ENCODE measurements at places on chromosomes 5 and 9.

DNA sequence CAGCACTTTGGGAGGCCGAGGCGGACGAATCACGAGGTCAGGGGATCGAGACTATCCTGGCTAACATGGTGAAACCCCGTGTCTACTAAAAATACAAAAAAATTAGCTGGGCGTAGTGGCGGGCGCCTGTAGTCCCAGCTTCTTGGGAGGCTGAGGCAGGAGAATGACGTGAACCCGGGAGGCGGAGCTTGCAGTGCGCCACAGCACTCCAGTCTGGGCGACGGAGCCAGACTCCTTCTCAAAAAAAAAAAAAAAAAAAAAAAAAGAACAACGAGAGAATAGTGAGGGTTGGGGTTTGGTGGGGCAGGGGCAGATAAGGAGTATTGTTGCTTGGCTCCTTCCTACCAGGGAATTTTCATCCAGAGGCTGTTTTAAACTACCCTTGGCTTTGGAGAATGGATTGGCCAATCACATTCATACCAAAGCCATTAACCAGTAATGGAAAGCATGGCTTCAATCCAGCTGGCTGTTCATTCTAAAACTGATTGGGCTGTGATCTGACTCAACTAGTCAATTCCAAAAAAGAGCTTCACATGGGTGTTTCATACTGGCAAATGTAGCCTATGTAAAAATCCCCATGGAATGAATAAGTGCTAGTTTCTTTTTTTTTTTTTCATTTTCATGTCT is 64.4 kb downstream of the PLCXD3 start:
- DNase-seq, result no peak

GRCh38 chr5:138962614-138963370 is 87.7 kb upstream of the LRRTM2 start:
- DNase-seq, result no peak

DNA sequence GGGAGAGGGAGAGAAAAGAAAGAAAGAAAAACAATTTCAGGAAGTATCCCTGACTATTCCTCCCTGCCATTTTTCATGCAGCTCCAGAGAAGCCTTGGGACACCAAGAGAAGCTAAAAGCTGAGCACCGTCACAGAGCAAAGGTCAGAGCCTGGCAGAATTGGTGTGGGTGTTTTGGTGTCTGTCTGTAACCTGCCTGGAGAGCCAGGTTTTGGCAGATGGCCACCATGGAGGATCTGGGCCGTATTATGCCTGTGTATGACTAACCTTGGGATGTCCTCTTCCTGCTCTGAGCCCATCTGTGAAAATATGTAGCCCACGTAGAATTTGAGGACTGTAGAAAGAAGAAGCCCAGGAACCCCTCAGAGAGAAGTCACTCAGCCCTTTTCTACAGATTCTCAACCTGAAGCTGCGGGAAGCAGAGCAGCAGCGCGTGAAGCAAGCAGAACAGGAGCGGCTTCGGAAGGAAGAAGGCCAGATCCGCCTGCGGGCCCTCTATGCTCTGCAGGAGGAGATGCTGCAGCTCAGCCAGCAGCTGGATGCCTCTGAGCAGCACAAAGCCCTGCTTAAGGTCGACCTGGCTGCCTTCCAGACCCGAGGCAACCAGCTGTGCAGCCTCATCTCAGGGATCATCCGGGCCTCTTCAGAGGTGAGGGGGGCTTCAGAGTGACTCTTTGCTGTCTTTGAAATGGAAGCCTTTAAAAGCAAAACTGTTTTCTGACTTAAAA is 18.8 kb downstream of the GLE1 start:
- no peak for DNase-seq

DNA sequence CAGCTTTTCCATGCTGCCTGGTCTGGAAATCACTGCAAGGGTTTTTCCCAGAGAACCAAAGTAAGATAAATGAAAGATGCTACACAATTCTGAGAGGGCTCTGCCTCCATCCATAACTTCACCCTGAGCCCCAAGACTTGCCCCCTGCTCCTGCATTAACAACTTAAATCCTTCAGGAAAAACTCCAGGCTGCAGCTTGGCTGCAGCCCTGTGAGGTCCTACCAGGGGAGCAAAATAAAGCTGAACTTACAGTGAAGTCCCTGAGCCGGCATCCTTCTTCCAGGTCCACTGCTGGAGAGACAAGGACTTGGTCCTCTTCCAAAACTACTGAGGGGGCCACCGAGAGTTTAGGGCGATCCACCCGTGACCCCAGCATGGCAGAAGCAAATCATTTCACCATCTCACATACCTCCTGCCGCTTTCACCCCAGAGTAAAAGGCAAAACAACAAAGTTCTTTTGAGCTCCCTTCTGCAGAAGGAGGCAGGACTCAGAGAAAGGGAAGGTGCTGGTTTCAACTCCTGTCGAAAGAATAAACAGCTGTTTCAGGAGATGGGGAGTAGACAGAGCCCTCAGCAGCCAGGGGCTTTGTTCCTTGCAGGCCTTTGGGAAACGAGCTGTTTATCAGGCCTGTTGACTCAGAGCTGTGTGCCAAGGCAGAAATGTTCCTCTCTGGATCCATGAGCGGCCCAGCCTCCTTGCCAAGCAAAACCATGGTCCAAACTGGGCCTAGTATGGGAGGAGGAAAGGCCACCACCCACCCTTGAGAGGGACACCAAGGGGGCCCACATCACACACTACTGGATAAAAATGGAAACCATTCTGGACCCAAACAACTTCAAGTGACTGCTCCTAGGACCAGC is 20.6 kb downstream of the GGTA1 start:
- no peak for DNase-seq

DNA sequence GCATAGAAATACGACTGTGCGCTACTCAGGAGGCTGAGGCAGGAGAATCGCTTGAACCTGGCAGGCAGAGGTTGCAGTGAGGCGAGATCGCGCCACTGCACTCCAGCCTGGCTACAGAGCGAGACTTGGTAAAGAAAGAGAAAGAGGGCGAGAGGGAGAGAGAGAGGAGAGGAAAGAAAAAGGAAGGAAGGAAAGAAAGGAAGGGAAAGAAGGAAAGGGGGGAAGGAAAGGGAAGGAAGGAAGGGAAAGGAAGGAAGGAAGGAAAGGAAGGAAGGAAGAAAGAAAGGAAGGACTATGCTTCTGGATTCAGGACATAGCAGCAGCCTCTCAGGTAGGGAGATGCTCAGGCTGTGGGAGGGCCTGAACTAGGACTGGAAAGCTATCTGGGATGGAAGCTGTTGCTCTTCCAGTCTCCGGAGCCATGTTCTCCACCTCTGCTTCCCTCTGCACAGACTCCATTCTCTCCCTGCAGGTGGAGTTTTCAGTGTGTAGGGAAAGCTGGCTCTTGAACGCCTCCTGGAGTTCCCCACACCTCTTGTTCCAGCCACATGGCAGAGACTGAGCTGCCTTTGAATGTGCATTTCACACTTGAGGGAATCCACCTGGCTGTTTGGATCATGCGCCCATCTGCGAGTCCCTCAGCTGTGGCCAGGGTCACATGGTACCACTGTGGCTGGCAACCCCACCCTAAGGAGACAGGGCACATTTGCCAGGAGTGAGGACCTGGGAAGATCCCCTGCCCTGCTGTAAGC is 9.1 kb downstream of the SWI5 start:
- no peak for DNase-seq

DNA sequence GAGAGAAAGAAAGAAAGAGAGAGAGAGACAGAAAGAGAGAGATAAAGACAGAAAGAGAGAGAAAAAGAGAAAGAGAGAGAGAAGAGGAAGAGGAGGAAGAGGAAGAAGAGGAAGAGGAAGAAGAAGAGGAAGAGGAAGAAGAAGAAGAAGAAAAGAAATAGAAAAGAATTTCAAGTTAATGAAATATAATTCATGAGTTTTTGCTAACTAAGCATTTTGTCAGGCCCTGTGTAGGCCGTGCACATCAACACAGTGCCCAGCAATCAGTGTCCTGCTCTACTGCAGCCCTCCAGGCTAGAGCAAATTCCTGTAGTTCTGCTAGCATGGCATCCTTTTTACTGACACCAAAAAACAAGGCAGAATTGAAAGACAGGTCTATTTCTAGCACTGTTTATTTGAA is 62.1 kb downstream of the PLPP1 start:
- DNase-seq, result no peak

DNA sequence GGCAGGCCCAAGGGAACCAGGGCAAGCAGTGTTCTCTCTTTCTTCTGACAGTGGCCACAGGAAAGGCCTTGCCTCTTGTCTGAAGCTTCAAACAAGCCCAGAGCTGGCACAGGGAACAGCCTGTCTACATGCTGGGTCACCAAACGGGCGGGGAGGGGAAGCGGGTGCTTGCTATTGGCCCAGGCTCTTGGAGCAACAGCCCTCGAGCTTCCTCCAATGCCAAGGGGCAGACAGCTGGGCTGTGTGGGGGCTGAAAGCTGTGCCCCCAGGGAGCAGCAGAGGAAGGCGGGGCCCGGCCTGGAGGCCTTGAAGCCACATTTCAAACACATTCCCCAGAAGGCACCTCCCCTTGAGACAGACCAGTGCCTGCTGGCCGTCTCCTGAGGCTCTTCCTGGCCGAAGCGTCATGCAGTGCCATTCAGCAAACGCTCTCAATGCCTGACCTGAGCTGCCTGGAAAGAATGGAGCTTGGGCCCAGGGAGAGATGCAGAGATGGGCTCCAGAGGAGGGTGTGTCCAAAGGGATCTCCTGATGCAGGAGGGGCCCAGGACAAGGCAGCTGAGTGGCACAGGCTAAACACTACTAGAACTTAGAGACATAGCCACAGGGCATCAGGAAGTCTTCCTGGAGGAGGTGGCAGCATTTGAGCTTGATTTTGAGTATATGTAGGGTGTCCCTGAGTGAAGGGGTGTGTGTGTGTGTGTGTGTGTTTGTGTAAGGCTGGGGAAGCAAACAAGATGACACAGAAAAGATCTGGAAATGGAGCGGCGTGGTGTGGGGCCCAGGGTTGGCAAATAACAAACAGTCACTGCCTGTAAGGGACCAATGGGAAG is 2.5 kb downstream of the FIBCD1 start:
- no peak for DNase-seq

DNA sequence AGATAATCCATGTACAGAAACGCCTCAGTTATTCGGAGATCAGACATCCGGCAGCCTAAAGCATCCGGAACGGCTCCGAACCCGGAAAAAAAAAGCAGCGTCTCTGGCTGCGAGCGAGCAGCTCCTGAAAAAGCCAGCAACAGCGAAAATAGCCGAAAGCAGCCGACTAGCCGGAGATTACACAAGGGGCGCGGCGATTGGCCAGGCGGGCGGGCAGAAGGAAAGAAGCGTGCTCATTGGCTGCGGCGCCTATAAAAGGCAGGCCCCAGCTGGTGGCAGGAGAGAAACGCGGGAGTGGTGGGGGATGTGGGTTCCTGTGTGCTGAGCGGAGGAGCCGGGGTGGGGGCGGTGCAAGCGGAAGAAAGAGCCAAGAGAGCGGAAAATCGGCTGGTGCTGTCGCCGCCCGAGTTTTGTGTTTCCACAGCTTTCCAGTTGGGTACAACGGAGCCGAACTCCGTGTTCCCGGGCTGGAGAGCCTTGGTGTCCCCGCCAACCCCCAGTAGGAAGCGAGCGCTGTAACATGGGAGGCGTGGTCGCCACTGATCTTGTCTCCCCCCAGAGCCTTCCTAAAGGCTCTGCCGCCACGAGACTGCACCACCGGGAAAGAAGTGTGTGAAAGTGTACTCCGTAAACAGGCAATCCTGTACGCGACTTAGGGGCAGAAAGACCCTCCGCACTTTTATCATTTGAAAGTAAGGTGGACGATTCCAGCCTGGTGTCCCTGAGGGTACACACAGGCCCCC is at the start of gene ARL15:
Gene ARL15, minus strand, starts transcription at position 141 of the 743 bp plus-strand sequence.
- DNase-seq, result peak; percentile 94

DNA sequence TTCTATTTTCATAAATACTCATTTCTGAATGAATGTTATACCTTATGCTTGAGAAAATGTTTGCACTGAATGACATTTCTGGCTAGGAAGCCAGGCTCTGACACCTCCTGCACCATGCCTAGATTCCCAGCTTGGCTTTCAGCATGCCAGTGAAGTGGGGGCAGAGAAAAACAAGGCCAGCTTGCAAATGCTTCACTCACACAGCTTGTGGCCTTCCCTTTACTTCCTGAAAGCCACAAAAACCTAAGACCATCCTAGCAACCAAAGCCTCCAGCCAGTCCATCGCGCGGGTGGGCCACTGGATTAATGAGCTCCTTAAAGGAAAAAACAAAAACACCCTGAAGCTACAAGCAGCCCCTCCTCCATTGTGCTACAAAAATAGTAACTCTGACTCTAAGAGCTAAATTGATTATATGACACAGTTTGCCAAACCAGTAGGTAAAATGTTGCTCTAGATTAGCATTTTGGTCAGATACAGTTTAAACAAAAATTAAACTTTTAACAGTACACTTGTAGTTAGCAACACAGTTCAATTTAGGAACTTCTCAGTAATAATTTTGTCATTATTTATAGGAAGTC is 159.9 kb downstream of the TSSK1B start:
- DNase-seq, result no peak

GRCh38 chr5:7405277-7405676 is 9.3 kb downstream of the ADCY2 start:
- no peak for DNase-seq

GRCh38 chr5:179371681-179372680 is 26.7 kb upstream of the ADAMTS2 start:
- DNase-seq, result no peak

GRCh38 chr5:142156839-142157463 is 48.4 kb downstream of the NDFIP1 start:
- DNase-seq, result no peak

DNA sequence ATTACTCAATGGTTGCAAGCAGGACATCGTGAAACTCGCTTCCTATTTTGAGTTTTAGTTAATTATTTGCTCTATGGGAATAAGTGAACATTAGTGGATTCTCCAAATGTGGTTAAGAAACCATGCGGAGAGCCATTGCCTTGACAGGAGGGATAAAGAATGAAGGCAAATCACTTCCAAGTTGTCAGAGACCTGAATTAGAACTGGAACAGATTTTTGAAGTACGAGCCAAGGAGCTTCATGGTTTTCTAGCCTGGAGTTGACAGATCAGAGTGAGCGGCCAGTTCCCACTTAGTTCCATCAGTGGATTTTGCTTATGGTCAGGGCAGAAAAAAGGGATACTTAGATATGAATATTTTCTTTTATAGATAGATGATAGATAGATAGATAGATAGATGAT is 171.4 kb upstream of the CDH10 start:
- DNase-seq, result no peak

- DNase-seq, result no peak
Observed at GRCh38 chr9:87479801-87480201, 17.9 kb upstream of the DAPK1 start.

GRCh38 chr5:174532455-174533453 is 191.6 kb upstream of the MSX2 start:
- DNase-seq, result no peak

GRCh38 chr5:103013933-103014552 is 105.9 kb downstream of the GIN1 start:
- no peak for DNase-seq

- no peak for DNase-seq
Observed at GRCh38 chr9:84916769-84917168, 247.2 kb downstream of the NTRK2 start.

DNA sequence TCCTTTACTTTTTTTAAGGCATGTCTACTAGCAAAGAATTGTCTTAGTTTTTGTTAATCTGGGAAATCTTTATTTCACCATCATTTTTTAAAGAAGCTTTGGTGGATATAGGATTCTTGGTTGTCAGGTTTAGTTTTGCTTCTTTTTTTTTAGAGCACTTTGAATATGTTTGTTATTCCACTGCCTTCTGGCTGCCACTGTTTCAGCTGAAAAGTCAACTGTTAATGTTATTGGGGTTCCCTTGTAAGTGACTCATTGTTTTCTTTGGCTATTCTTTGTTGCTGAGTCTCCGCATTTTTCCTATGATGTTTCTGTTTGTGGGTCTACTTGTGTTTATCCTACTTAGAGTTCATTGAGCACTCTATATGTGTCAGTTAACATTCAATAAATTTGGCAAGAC is 44.4 kb downstream of the PHAX start:
- no peak for DNase-seq

GRCh38 chr9:14288433-14288832 is 25.5 kb downstream of the NFIB start:
- no peak for DNase-seq

- DNase-seq, result no peak
Observed at GRCh38 chr5:50665091-50665490, 1.3 kb upstream of the PARP8 start.
